ENCODE measurements at places on chromosomes 12 and 14.

DNA sequence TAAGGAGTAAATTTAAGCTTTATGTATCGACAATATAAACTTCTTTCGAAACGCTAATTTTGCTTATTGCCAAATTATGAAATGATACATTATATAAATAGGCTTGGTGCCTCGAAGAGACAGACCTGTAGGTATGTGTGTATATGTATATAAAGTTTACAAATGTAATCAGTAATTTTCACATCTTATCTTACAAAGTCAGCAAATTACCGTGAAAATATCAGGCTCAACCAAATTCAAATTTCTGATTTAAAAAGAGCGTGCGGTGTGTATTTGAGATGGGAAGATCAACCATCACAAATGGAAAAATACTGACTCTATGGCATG lies 605 bp downstream of the ZCRB1 start:
- no peak for DNase-seq

DNA sequence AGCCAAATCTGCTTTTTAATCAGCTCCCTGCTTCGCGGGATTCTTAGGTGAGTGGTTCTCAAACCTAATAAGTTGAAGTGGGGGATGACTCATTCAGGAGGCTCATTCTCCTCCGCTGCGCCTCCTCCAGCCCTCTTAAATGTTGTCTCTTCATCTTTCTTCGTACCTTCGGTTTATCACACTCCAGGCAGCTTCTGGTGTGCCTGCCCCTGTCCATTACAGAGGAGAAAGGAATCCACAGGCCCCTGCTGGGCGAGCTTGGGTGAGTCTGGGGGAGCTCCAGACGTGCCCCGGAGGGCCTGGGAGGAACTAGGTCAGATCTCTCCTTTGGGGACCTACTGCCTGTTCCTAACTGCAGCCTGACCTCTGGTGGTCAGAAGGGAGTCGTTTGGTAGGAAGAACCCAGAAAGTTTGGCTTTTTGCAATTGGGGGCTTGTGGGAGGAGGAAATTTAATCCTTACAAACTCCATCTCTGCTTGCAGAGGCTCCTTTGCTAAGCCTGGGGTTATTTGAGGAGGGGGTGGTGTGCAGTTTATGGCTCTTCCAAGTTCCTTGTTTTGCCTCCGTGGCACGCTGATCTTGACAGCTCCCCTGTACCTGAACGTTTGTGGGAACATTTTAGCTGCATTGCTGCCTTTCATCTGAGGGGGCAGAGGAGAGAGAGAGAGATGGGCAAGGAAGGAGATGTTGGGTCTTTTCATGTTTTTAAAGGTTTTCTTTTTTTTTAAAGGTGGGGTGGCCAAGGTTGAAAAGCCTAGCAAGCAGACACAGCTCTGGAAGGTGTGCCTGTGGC lies 84.1 kb upstream of the GNG2 start:
- peak; percentile 12 for DNase-seq

DNA sequence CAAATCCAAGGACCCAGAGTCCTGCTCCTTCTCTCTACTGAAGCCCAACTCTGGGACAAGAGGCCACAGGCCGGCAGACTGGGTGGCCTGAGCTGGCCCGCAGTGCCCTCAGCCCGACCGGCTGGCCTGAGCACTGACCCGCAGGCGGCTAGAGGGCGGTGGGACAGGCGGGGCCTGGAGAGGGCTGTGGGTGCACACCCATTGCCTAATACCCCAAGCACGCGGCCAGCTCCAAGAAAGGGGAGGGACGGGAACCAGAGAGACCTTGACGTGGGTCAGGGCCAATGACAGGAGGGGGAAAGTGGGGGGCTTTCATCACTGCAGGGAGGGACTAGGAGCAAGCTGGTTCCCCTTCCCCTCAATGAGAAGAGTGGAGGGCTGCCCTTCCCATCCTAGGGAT lies 2.0 kb upstream of the WNT10B start:
- DNase-seq = no peak

- no peak for DNase-seq
Observed at GRCh38 chr12:91994208-91994797, 151.3 kb downstream of the BTG1 start.

DNA sequence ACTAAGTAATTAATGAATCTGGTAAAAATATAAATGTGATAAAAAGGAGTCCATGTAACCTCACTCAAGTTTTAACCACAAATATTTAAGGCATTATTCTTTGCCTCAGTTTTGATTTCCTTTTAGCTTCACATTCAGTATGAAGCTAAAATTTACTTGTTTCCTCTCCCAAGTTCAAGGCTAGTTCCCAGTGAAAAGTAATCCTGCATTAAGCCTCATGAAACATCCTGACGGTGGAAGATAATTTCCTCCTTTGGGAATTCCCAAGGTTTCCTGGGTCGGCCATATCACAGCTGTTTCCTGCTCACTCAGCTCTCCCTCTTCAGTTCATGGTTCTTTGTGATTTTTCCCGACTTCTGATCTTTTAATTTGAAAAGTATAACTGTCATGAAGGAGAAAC lies 1256.8 kb upstream of the FLRT2 start:
- DNase-seq = no peak
